ENCODE measurements at places on chromosomes 16 and 17. TPM values are rescaled to one million over a fixed set of nuclear protein-coding genes. Genes with fewer than 3 reads are reported as not detected.

Gene HSPB9
- not detected for total RNA-seq

Gene SLFN11
- 0.53 TPM for total RNA-seq

DNA sequence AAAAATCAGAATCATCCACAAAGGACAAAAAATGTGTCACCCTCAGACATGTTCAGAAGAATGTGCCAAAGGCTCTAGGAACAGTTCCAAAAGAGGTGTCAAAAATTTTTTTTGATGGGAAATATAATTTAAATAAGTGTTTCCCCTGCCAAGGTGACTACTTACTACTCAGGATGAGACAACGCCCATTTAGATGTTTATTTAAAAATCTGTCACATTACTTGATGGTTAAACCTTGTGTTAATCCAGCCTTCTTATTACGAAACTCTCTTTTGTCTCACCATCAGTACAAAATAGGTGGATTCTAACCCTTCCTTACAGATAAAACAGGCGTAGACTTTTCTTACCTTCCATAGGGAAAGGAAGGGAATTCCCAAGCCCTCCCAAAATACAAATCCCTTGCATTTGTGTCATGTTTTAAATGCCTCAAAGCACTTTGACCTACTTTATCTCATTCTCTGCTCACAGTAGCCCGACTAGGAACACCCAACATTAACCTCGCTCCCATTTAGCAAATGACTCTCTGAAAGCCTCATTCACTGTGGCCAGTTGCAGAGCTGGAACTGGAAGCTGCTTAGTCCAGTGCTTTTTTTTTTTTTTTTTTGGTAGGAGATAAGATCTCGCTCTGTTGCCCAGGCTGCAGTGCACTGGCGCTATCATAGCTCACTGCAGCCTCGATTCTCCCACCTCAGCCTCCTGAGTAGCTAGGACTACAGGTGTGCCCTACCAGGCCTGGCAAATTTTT, 5.8 kb upstream of the GNA13 start:
- peak; percentile 45 for DNase-seq

- DNase-seq = no peak
These were observed 80.3 kb downstream of the ARHGAP23 start for GRCh38 chr17:38508570-38508950.

DNA sequence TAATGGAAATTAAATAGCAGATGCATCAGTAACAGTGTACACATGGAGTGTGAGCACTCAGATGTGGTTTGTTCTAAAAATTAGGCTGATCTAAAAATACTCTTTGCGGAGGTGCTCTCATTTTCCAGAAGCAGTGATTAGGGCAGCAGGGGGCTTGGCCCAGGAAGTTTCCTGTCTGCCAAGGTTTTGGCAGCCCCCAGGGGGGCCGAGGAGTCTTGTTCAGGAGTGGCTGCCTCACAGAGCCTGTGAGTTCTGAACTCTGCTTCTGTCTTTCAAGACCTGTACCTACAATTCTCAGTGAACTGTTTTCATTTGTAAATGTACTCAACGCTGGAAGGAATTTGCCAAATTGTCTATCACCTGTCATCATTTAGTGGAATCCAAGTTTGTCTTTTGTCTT, 388.4 kb upstream of the CDH11 start:
- no peak for DNase-seq
